ENCODE measurements at places on chromosomes 7 and 10.

DNA sequence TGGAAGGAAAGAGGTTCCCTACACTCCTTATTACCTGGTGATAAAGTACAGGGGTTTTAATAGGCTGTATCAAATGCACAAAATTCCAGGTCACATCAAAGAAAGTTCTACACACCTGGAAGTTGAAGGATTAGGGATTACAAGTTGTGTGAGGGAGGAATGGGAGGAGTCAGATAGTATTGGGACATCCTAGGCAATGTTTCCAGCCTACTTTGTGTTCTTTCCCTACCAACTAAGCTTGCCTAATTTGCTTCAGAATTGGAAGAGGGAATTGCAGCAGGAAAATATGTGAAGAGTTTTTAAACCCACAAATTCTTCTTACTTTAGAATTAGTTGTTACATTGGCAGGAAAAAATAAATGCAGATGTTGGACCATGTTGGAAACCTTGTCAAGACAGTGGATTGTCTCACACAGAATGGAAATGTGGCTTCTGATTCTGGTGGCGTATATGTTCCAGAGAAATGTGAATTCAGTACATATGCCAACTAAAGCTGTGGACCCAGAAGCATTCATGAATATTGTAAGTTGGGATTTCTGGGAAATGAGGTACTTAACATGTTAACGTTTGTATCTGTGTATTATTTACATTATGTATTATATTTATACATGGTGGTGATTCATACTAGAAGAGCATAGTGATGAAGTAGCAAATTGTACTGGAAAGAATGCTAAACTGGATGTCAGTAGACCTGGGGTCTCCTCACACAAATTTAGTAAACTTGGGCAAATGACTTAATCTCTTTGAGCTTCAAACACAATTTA lies at the start of gene LIPM:
Gene LIPM, plus strand, starts transcription at position 208 of the 763 bp plus-strand sequence. Its CDS starts 167 bp downstream, at position 375.
- DNase-seq: no peak

DNA sequence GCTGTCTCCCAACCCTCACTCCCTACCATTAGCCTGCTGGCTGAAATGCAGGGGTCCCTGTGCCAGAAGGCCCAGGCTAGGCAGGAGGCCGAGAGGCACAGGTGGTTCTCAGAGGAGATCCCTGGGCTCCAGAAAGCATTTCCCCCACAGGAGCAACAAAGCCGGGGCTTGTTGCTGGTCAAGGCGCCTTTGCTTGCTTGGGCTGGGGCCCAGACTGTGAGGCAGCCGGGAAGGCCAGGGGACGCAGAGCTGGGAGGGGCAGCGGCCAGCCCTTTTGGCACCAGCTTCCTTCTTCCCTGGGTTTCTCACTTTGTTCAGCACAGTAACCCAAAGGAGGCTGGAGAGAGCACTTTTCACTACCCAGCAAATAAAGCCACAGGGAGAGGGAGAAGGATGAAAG lies 48.6 kb downstream of the FBXW4 start:
- no peak for DNase-seq

DNA sequence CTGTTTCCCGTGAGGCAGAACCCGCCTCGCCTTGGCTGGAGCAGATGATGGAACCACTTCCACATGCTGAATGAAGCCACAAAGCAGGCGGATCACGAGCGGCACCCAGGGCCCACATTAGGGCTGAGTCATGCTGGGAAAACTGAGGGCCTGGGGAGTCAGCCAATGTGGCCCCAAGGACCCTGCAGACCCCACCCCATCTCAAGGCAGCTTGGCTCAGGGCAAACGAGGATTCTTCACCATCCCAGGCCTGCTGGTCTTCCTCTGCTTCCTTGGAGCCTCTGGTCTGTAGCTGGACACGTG lies 488.0 kb downstream of the DNAJB6 start:
- DNase-seq: no peak

GRCh38 chr7:20140291-20141001 lies 76.7 kb downstream of the MACC1 start:
- DNase-seq: no peak

GRCh38 chr7:7911369-7912123 lies 57.0 kb upstream of the GLCCI1 start:
- DNase-seq: no peak

DNA sequence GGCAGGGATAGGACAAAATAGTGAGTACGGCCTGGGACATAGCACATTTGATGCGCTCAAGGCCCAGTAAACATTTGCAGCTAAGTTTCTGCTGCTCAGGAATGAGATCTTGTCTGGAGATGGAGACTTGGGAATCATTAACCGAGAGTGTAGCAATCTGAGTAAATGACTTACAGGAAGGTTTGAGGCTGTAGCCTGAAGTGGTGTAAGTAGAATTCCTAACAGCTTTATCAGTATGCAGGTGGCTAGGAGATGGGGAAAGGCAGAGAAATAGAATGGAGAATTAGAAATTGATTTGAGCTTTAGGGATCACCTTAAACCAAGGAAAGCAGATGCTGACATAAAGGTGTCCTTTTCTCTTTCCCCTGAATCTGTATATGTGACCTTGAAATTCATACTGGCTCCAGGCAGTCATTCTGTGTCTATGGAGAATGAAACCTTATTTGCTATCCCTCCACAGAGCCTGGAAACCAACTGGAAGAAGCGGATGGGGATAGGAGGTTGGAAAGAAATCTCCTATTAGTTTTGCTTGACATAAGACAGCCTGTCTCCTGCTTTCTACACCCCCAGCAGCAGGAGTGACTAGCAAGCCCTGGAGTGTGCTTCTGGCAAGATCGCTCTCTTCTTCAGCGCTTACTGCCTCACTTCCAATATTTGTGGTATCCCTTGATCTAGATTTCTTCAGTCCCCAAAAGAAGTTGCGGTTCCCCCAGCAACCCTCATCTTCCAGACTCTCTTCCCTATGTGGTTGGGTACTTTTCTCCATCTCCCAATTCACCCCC lies 6.4 kb upstream of the PON2 start:
- DNase-seq: no peak

GRCh38 chr7:7190142-7190541 lies 7.8 kb downstream of the C1GALT1 start:
- DNase-seq: no peak

DNA sequence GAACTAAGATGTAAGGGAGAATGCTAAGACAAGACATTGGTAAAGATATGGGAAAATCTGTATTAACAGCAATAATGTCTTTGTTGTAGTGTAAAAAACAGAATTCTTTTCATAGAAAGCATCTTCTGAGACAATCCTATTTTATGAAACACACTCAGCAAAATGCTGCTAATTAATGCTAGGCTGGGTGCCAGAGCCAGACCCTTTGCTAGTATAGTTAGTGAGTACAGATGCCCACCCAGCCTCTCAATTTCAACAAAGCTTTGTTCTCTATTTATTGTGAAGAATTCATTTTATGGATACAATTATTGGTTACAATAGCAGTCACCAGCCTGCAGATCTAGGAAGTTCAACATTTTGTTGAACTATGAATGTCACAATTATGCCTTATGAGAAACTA lies 131.0 kb downstream of the SEM1 start:
- no peak for DNase-seq

DNA sequence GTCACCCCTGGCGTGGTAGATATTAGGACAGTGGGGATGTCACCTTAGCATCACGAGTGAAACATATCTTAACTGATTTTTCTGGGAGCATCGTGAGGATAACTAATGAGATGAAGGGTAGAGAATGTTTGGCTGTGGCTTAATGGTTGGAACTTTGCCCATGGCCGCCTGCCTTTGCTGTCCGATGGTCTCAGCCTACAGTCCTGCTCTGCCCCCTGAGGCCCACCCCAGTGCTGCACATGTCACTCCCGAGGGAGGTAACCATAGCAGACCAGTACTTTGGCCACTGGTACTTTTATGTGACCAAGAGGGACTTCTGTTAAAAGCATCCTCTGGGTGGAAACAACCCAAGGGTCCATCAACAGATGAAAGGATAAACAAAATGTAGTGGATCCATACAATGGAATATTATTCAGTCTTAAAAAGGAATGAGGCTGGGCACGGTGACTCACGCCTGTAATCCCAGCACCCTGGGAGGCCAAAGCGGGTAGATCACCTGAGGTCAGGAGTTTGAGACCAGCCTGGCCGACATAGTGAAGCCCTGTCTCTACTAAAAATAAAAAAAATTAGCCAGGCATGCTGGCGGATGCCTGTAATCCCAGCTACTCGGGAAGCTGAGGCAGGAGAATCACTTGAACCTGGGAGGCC lies 58.4 kb downstream of the TACR2 start:
- DNase-seq: no peak

- no peak for DNase-seq
Measured at GRCh38 chr10:36712695-36713094, 412.7 kb upstream of the ANKRD30A start.

GRCh38 chr10:80137920-80138319 lies 5.4 kb downstream of the PLAC9 start:
- DNase-seq: no peak

DNA sequence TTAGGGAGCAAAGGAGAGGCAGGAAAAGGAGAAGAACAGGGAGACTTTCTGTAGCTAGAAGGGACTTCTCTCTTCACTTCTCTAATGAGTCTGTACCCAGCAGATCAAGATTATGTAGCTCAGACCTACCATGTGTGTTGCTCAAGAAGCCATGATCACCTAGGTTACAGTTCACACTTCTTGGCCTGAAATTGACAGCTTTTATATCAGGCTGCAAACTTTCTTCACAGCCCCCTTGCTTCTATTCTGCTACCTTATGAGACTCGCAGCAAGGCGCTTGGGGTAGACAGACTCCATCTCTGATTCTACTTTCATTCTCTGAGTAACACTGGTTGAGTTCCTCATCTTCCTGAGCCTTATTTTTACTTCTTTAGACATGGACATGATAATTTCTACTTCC lies 19.6 kb upstream of the GIMAP2 start:
- DNase-seq: no peak
